A549 treated with ZK216348 at 1 μM for 4 hours (cell line): ENCODE measurements at places on chromosomes 5 and 9. TPM values are rescaled to one million over a fixed set of nuclear protein-coding genes. Genes with fewer than 3 reads are reported as not detected.

Gene ISL1
- total RNA-seq: 0.08 TPM in 2 of 5 replicates, not detected in the others

Gene SLC2A8
- 8.5 to 16.9 TPM (median 13.8 TPM) in 5 replicates for total RNA-seq

Gene LRRC14B
- total RNA-seq: not detected in 5 replicates

Gene CA9
- 3.0 to 7.1 TPM (median 6.1 TPM) in 5 replicates for total RNA-seq

Gene FAM163B
- not detected in 5 replicates for total RNA-seq

Gene PALM2AKAP2
- total RNA-seq: 0.06 to 0.59 TPM (median 0.34 TPM) in 5 replicates

Gene PCDHGA9
- 0.09 TPM in 1 of 5 replicates, not detected in the others for total RNA-seq

Gene MYMK
- total RNA-seq: not detected in 5 replicates

Gene CTXN3
- not detected in 5 replicates for total RNA-seq

Gene ANKRD18B
- 3.1 to 9.0 TPM (median 8.5 TPM) in 5 replicates for total RNA-seq

Gene OLFM1
- 8.1 to 11.4 TPM (median 9.5 TPM) in 5 replicates for total RNA-seq

Gene HK3
- total RNA-seq: 0.09 TPM in 1 of 5 replicates, not detected in the others

Gene INSL4
- 13.6 to 17.0 TPM (median 16.2 TPM) in 5 replicates for total RNA-seq

Gene C1QTNF3
- total RNA-seq: 0.09 to 0.33 TPM (median 0.13 TPM) in 4 of 5 replicates, not detected in the other

Gene LURAP1L
- total RNA-seq: 17.8 to 27.0 TPM (median 22.9 TPM) in 5 replicates

Gene DOLPP1
- total RNA-seq: 15.8 to 21.8 TPM (median 20.2 TPM) in 5 replicates

Gene PPP1R2B
- 0.12 to 0.18 TPM (median 0.13 TPM) in 5 replicates for total RNA-seq

Gene SLC27A6
- total RNA-seq: 0.06 to 0.10 TPM in 2 of 5 replicates, not detected in the others

Gene FABP6
- total RNA-seq: 0.45 to 1.6 TPM (median 1.1 TPM) in 5 replicates

Gene ATP10B
- total RNA-seq: not detected in 5 replicates

Gene PCDHB6
- total RNA-seq: 0.62 to 1.1 TPM (median 0.85 TPM) in 5 replicates

Gene PARP8
- 0.07 to 0.15 TPM (median 0.13 TPM) in 5 replicates for total RNA-seq

Gene PTGES
- 117 to 168 TPM (median 139 TPM) in 5 replicates for total RNA-seq

Gene BTNL3
- total RNA-seq: not detected in 5 replicates
